ENCODE measurements at places on chromosomes 7 and 10.
A peak's percentile ranks its signal among the peaks of the same experiment; 100 is the strongest.

DNA sequence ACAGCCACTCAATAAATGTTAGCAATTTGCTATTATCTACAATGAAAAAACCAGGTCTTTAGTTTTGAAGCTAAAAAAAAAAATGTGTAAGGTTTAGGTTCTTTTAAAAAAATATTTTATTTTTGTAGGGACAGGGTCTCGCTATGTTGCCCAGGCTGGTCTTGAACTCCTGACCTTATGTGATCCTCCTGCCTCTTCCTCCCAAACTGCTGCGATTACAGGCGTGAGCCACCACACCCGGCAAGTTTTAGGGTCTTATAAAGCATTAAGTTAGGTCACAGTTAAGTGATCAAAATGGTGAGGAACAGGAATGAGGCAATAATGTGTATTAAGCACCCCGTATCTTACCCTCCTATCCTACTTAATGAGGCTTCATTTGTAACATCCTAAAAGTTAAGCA lies 774 bp downstream of the SEM1 start:
- no peak for DNase-seq

DNA sequence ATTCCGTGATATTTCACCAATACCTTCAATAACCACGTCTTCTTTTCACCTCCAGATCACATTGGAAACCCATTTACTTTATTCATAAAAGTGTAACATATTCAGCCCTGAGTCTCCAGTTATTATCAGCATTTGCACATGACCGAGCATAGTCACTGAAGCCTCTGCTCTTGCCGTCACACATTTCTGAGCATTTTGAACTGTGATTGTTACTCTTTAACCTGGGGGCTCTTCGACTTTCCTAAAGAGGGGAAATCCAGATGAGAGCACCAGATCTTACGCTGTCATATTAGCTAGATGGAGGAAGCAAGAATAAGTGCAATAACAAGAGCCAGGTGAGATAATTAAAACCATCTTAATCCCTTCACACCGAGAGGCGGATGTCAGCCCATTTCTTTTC lies 260.0 kb upstream of the NRP1 start:
- DNase-seq = no peak

DNA sequence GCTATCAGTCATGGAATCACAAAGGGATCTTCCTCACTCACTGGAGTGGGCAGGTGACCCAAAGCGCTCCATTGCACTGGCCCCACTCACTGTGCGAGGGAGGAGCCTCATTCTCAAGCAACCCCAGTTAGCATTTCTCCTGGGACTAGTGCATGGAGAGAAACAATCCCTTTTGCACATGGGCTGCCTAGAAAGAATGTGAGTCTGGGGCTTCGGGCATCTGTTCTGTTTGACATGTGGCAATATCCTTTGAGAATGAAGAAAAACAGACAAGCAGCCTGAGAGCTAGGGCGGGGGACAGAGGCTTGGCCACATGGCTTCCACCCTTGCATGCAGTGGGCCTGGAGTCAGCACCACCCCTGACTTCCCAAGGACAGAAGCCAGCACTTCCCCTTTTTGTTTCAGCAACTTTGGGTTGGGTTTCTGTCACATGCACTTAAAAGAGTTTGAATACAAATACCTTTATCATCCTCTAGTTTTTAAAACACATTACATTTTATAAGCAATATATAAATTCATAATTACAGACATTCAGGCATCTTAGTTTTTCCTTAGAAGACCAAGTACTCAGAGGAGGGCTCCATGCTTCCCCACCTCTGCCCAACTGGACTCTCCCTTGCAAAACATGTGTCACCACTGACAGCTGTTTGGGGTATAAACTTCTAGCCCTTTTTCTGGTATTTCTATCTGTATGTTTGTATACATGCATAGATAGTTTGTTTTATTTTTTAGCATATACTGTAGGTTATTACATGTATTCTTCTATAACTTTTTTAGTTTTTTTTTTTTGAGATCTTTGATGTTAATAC lies 73.8 kb downstream of the RBM20 start:
- no peak for DNase-seq

DNA sequence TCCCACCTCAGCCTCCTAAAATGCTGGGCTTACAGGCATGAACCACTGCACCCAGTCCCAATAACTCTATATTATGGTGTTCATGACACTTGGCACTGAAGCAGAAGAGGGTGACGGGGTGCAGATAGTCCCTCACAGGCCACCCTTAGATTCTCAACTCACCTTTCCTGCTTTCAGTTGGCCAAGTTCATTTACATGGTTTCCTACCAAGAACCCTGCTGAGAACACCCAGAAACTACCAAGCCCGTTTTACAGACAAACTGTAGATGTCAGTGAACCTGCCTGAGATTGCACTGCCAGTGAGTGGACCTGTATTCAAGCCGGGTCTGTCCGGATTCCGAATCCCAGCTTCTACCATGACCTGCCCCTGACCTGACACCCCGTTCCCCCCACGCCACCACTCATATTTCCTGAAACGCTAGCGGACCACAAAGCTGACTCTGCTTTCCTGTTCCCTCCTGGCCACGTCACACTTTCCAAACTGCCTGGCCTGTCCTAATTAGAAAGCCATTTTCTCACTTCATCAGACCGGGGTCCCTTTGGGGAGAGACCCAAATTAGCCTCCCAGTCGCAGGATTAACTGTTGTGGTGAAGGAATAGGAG lies 17.3 kb downstream of the GRID2IP start:
- DNase-seq = peak; percentile 25

- no peak for DNase-seq
These were observed 28.0 kb upstream of the KPNA7 start for GRCh38 chr7:99235925-99236324.

- DNase-seq = no peak
These were observed 700.0 kb upstream of the PCDH15 start for GRCh38 chr10:55500931-55501559.

GRCh38 chr7:71538210-71538609 lies 406.3 kb downstream of the GALNT17 start:
- no peak for DNase-seq

DNA sequence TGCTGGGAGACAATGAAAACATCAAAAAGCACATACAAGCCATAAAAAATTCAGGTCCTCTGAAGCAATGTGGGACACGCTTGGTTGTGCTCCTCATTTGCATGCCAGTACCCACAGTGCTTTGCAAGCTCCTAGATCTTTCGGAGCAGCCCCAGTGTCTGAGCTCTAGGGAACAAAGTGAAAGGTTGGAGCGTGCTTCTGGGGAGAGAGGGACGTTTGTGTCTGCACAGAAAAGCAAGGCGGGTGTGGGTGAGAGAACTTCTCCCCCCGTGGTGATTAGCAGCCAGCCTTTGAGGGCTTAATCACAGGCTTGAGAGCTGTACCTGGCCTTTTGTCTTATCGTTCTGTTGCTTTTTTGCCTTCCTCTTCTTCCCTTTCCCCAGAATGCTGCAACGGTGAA lies 76.7 kb upstream of the HABP2 start:
- DNase-seq = no peak

- DNase-seq = no peak
These were observed 14.6 kb downstream of the PARP12 start for GRCh38 chr7:140048138-140048537.

DNA sequence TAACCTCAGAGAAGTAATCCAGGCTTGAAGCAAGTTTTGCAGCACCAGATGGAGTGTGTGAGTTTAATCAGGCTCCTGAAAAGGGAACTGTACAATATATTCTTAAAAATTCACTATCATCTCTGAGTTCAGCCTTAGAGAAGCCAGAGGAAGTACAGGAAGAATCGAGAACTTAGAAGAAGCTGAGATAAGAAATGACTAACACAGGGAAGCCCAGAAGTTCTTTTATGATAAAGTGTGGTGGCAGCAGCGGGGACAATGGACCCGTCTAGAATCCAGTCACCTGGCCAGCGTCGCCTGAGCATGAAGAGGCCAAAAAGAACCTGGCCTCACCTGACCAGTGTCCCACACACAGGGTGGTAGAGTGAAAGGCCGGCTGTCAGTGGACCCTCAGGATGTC lies 161.0 kb downstream of the USP6NL start:
- DNase-seq = no peak

GRCh38 chr7:157278791-157279724 lies 57.7 kb upstream of the DNAJB6 start:
- no peak for DNase-seq

DNA sequence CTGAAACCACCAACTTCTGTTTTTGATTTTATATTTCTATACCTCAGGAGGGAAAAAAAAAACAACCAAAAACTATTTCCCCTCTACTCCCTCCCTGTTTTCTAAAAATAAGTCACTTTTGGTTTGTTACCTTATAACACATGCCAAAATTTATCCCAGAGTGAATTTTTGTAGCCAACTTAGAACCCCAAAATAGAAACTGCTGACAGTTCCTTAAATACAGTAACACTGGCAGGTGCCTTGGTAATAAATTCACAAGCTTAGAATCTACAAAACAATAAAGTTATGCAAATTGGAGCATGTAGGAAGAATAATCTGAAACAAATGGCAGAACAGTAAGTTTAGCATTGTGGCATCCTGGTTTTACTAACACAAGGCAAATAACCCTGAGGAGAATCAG lies 165.0 kb upstream of the HDAC9 start:
- DNase-seq = no peak

DNA sequence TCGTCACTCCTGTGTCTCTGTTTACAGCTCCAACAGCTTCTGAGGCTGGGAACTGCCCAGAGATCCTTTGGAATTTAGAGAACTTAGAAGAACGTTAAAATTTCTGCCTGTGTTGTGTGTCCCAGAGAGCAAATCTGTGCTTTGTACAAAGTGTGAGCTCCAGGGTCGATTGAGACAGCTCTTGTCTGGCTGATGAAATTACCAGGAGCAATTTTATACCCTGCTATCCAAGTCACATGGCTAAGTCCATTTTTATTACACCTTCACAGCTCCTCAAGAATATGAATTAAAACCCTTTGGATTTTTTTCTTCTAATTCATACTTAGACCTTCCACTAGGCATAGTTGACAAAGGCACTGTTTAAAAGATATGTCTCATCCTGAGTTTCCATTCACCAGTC lies 46.5 kb upstream of the INSYN2A start:
- DNase-seq = no peak

GRCh38 chr7:154902600-154903082 lies 100.3 kb downstream of the PAXIP1 start:
- no peak for DNase-seq

Measured in stimulated activated naive CD4-positive, alpha-beta T cell treated with Interleukin-2 at 50 U/mL for 16 hours (primary cell).